Left cardiac atrium (tissue), 4 donors: ENCODE measurements at places on chromosomes 2 and 18. TPM values are rescaled to one million over a fixed set of nuclear protein-coding genes. Genes with fewer than 3 reads are reported as not detected.

MOGAT1 gene
- total RNA-seq, result 0.50 TPM

CNDP2 gene
- total RNA-seq, result 71.1 TPM

- no peak for DNase-seq
These were observed 305.7 kb upstream of the PKDCC start for GRCh38 chr2:41741951-41742595.

DNA sequence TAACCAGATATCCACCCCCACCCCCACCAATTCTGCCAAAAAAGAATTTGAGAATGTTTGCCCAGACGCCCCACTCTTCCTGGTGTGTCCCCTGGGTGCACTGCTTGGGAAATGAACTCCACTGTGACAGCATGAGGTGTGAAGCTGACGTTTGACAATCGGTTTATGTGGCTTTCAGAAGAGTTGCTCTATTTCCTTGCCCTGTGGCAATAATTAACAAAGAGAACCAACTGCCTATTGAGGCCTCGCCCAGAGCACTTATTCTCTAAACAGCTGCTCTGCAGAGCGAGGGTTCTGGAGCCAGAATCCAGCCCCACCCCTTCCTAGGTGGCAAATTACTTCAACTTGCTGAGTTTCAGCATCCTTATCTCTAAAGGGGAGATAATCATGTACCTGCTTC lies 115.8 kb upstream of the SIX3 start:
- no peak for DNase-seq

AMER3 gene
- total RNA-seq, result not detected

BOLL gene
- total RNA-seq, result not detected

GRB14 gene
- 6.4 TPM for total RNA-seq

DNA sequence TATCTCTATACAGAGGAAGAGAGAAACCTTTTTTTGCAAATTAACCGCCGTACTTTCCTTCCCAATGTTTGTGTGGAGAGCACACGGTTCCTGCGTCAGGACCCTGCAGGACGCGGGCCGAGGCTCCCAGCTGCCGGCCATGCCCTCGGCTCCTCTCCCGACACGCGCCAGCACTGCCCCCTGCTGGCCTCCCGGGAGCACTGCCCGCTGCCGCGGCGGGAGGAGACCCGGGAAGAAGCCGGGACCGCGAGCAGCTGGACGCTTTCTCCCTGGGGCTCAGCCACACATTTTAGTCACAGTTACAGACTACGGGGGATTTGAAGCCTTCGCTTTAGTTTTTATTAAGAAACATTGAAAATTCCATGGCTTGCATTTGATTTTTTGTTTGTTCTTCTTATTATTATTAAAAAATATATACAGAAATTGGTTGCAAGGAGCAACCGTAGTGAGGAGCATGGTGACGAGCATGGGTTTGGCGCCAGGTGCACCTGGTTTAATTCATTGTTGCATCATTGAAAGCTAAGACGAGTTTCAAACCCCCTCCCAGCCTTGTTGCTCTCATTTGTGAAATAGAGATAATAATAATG lies 401.2 kb downstream of the GALR1 start:
- peak; percentile 76 for DNase-seq

LOXHD1 gene
- total RNA-seq, result 0.59 TPM

EGR4 gene
- total RNA-seq, result not detected

- DNase-seq, result no peak
These were observed 514.1 kb downstream of the CPS1 start for GRCh38 chr2:211070547-211070946.

DNA sequence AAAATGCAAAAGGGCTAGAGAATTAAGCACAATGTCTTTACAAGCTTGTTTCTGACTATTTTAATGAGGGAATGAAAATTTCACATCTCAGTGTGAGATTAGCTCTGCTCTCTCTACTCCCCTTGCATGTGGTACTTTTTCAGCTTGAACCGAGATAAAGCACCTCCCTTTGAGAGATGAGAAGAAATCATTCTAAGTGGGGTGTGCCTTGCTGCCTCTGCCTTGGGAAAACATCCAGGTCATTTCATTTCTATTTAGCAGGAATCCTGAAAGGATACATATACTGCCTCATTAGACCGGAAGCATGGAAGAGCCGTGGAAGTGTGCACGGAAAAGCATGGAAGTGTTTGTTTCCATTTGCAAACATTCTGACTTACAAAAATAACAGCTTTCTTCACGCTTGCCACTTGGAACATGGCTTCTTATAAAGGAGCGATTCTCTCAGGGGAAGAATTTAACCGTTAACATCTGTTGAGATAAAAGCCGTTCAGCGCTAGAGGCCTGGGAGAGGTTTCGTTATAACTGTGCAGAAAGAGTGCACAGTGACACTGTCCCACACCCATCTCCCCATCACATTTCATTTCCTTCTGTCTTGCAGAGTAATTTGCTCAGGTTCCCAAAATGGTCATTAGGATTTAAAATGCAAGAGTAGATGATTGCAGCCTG lies 16.7 kb downstream of the NOSTRIN start:
- DNase-seq, result no peak

GRCh38 chr2:41602341-41602740 lies 445.5 kb upstream of the PKDCC start:
- no peak for DNase-seq

DNA sequence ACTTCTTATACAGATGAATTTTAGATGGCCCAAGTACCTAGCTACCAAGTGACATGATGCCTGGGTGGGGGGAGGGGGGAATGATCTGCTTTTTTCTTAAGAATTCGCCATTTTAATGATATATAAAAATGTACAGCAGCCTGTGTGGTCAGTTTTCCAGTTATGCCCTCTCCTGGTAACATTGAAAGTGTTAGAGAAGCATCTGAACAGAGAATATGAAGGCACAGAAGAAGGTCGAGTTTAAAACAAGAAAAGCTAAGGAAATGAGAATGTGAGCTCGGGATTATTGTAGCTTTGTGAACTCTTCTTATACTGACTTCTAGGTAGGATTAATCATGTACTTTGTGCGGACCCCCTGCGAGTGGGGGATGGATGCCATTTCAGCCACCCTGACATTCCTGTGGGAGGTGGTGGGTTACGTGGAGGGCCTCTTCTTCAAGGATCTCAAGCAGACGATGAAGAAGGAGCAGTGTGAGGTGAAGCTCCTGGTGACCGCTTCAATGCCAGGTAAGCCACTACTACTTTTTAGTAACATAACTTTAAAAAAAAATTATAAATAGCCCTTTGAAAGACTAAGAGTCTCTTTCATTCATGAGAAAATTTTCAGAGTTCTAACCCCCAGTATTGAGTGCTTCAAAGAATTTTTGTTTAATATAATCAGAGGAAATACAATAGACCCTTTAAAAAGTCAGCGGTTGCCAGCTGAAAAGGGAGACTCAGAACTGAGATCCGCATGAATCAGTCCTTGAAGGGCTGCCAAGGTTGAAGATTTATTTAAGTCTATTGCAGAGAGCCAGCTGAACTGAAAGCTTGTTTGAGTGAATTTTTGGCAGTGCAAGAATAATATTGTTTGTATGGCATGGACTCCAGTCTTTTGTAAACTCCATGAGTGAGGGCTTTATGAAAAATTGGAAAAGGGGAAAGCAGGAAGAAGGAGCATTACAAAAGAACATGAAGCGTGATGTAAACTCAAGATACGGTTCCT lies 68.6 kb upstream of the RPE start:
- DNase-seq, result no peak

DNA sequence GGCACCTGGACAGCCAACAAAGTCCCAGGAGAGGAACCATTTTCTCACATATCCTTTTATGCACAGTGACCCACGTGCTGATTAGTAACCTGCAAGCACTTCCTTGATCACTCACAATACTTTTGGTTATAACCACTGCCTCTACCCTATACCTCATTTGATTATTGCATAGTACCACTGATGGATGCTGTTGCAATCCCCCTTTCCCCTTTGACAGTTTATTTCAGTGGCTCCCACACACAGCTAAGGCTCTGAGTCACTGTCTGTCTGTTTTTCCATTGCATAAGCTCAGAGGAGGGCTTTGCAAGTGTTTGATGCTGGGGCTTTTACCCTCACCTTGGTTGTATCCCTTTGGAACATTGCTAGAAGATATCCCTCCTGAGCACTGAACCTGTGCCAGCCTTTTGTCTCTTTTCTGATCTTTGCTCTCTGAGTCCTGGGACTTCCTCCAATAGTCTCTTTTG lies 101.7 kb upstream of the RBBP8 start:
- DNase-seq, result no peak

GRCh38 chr2:206289391-206289790 lies 14.9 kb downstream of the ZDBF2 start:
- DNase-seq, result no peak

PROKR1 gene
- not detected for total RNA-seq
